ENCODE measurements at places on chromosomes 12 and 14. TPM values are rescaled to one million over a fixed set of nuclear protein-coding genes. Genes with fewer than 3 reads are reported as not detected.

DNA sequence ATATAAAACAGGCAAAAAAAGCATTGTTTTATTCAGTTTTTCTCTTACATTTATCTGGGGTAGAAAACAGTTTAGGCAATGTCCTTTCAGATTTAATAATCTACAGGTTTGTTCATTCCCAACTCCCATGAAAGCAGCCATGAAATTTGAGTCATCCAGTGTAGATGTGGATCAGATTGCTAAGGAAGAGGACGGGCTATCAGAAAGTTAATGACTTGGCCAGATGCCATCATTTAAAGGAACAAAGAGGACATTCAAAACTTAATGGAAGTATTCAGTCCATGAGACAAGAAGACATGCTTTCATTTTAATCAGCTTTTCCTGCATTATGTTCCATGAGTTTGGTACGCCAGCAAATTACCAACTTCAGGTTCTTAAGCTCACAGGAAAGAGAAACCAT is 31.1 kb upstream of the POC1B start:
- DNase-seq: no peak

DNA sequence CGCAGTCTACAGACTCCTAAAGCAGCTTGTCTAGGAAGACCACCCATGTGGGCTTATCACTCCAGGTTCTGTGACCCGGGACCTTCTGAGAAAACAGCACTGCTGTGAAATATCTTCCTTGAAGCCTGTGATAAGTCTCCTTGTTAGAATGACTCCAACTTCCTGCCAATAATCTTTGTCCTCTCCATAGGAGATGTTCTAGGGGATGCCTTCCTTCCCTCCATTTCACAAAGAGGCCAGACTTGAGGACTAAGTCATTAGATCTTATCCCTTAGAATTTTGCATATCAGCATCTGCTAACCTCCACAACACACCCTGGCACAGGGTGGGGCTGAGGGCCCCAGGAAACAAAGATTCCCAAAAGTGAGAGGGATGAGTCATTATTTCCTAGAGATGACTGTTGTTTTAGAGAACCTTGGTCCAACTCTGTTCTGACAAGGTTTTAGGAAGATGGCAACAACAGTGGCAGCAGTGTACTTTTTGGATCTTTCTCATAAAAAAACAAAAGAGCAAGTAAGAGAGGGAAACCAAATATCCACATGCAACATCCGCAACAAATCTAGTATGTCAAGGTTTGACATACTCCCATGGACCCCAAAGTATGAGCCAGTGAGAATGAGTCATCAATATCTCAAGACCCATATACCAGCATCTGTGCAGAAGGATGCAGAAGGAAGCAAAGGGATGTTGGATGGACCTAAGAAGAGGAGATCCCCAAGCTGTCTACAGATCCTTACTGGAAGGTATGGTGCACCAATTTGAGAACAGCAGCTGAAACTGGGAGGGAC is 6.0 kb downstream of the LTB4R start:
- no peak for DNase-seq

The C12orf42 gene
- not detected for polyA plus RNA-seq

The ERH gene
- polyA plus RNA-seq: 109 TPM

DNA sequence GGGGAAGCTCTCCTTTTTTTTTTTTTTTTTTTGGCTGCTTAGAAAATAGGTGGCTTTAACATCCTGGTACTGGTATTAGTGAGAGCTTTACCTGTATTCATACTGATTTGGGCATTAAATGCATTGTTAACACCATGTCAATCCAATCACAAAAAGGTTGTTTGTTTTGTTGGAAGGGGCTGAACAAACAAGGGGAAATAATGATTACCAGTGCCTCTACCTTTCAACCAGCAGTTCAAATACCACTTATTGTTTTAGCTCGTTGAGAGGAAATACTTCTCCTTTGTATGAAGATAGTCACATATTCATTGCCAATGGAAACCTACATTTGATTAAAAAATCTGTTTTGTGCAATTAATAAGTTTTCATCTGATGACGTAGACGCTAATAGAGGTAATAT is 72.9 kb downstream of the MIPOL1 start:
- DNase-seq: no peak

- no peak for DNase-seq
These were observed 21.4 kb upstream of the NCOR2 start for GRCh38 chr12:124588751-124589267.

- no peak for DNase-seq
These were observed 187.1 kb downstream of the ALG10 start for GRCh38 chr12:34209259-34209835.

The IL22 gene
- not detected for polyA plus RNA-seq

GRCh38 chr14:61238611-61239245 is 42.4 kb downstream of the TMEM30B start:
- no peak for DNase-seq

GRCh38 chr12:51533799-51534198 is 57.2 kb upstream of the SCN8A start:
- DNase-seq: no peak

DNA sequence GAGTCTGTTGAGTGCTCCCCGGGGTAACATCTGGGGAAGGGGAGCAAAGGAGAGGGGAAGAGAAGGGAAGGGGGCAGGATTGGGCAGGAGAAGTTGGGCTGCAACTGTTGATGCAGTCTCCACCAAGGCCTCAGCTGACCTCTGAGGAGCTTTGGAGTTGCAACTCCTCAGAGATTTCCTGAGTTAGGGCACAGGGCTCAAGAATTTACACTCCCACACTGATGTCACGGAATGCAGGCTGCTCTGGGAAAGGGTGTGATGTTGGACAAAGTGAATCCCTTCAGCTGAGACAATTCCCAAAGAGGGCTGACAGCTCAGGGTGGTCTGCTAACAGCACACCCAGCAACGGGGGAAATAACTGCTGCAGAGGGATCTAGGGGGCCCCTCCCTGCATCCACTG is 295.6 kb downstream of the PCNX1 start:
- DNase-seq: no peak

The ANKRD9 gene
- 9.1 TPM for polyA plus RNA-seq

DNA sequence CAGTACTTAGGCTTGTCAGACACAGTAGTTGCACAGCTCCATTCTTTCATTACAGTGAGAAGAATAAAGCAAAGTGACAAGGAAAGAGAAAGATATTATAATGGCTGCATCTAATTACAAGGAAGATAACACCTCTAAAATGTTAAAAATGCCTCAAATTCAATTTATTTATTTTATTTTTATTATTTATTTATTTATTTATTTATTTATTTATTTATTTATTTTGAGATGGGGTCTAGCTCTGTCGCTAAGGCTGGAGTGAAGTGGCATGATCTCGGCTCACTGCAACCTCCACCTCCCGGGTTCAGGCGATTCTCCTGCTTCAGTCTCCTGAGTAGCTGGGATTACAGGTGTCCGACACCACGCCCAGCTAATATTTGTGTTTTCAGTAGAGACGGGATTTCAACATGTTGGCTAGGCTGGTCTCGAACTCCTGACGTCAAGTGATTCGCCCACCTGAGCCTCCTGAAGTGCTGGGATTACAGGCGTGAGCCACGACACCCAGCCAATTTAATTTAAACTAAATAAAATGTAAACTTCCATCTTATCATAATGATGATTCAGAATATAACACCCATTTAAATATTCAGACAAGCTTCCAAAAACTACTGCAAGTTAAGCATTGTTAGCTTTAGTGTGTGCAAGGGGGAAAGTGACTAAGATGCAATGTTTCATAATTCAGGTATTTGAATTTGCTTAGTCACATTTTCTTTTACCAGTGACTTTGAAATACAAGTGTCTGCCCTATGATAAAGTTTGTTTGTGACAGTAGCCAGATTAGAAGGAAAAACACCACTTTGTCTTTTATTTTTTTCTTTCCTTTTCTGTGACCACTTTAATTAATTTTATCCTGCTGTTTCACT is 2.4 kb upstream of the CFAP54 start:
- peak; percentile 39 for DNase-seq

- peak; percentile 19 for DNase-seq
These were observed 418 bp upstream of the MYG1 start for GRCh38 chr12:53299101-53299453.

The HOXC5 gene
- polyA plus RNA-seq: 0.06 TPM

GRCh38 chr12:93245543-93245942 is 132.2 kb upstream of the NUDT4 start:
- no peak for DNase-seq

DNA sequence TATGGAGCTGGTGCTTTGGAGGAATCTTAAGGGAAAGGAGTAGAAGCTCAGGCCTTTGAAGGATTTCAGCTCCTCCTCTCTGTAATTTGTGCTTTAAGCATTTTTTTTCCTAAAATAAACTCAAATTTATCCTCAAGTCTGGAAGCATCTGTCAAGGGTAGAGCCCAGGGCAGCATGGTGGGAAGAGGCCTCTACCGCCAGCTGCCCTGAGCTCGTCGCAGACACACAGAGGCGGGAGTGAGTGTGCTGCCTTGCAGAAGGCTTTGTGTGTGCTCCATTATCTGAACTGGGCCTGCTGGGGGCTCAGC is 9.3 kb downstream of the DHRS2 start:
- DNase-seq: no peak

- no peak for DNase-seq
These were observed 239.5 kb upstream of the SFSWAP start for GRCh38 chr12:131471271-131471905.

- DNase-seq: no peak
These were observed 30.9 kb upstream of the MDM2 start for GRCh38 chr12:68776976-68777610.

All from BJ (cell line).